ENCODE measurements at places on chromosomes 16 and 17. TPM values are rescaled to one million over a fixed set of nuclear protein-coding genes. Genes with fewer than 3 reads are reported as not detected.

ABAT gene
- total RNA-seq, result 29.9 TPM

KRT9 gene
- total RNA-seq, result not detected

MYL11 gene
- total RNA-seq, result 2.9 TPM

CCDC40 gene
- total RNA-seq, result 12.4 TPM

KRT222 gene
- 3.6 TPM for total RNA-seq

ATAD5 gene
- 3.0 TPM for total RNA-seq

CD300LB gene
- 0.49 TPM for total RNA-seq

IL17C gene
- total RNA-seq, result not detected

PIMREG gene
- total RNA-seq, result 0.42 TPM

CTRL gene
- total RNA-seq, result 2.1 TPM

TNK1 gene
- 12.3 TPM for total RNA-seq

KRTAP3-1 gene
- not detected for total RNA-seq

MT1A gene
- total RNA-seq, result 22.3 TPM

CES1 gene
- total RNA-seq, result 56.8 TPM

GRCh38 chr17:47686664-47687327 lies 7.2 kb upstream of the TBKBP1 start:
- no peak for DNase-seq

DNA sequence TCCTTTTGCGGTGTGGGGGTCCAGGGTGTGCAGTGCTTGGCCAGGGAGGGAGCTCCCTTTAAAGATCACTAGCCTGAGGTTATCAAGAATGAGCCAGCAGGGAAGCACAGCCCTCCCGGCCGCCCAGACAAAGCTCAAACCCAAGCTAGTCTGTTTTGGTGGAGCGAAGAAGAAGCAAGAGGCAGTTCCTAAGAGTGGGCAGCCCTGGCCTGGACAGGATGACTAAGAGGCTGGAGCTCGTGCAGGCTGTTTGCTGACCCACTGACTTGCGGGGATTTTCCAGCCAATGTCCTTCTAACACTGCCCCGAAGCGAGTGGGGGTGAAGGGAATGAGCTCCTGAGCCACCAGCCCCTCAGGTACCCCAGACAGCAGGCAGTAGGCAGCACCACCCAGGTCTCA lies 134.4 kb downstream of the COPRS start:
- no peak for DNase-seq

GRCh38 chr16:26261621-26262020 lies 569.9 kb downstream of the HS3ST4 start:
- no peak for DNase-seq

GRCh38 chr17:55735731-55736405 lies 13.2 kb upstream of the TMEM100 start:
- DNase-seq, result no peak

GRCh38 chr17:78252701-78253635 lies 21.5 kb downstream of the TMEM235 start:
- no peak for DNase-seq

DNA sequence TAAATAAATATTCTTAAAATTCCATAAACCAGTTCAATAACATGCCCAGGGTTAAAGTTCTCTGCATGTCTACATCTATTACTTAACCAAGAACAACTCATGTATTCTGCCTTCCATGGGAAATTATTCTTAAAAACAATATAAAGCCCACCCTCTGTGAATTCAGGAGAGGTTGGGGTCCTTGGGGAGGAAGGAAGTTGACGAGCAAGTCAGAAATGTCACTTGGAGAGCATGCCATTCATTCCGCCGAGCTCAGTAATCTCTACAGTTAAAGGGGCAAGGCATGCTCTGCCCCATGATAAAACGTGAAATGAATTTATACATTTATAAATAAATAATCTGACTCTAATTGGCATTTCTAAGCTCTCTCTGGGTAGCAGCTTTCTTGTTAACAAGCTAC lies 405.1 kb downstream of the TOX3 start:
- no peak for DNase-seq

- peak; percentile 93 for DNase-seq
These were observed 1.3 kb downstream of the MAZ start for GRCh38 chr16:29807426-29808218.

- DNase-seq, result no peak
These were observed 720 bp downstream of the METRN start for GRCh38 chr16:715477-716199.

DNA sequence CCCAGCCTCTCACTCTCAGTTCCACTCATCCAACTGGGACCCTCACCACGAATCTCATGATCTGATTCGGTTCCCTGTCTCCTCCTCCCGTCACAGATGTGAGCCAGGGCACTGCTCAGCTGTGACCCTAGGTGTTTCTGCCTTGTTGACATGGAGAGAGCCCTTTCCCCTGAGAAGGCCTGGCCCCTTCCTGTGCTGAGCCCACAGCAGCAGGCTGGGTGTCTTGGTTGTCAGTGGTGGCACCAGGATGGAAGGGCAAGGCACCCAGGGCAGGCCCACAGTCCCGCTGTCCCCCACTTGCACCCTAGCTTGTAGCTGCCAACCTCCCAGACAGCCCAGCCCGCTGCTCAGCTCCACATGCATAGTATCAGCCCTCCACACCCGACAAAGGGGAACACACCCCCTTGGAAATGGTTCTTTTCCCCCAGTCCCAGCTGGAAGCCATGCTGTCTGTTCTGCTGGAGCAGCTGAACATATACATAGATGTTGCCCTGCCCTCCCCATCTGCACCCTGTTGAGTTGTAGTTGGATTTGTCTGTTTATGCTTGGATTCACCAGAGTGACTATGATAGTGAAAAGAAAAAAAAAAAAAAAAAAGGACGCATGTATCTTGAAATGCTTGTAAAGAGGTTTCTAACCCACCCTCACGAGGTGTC lies 26.6 kb downstream of the STH start:
- DNase-seq, result no peak

- no peak for DNase-seq
These were observed 292.4 kb upstream of the FOXF1 start for GRCh38 chr16:86217891-86218270.

DNA sequence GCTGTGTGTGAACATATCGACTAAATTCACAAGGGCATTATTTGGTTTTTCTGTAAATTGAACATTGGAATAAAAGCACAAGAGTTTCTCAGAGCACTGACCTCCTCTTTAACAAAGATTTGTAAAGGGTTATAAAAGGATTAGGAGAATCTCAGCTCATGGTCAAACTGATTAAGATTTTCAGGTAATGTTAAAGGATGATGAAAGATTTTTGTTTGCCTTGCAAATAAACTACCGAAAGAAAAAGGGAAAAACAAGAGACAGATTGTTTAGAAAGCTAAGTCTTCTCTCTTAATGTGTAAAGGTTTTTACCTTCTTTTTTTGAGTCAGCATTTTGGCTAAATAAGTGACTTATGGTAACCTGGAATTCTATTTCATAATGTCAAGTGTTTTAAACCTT lies 47.6 kb upstream of the MED9 start:
- no peak for DNase-seq

- DNase-seq, result peak; percentile 91
These were observed 4.3 kb downstream of the CAMKK1 start for GRCh38 chr17:3888343-3889171.

GRCh38 chr17:12046786-12047185 lies 26.1 kb downstream of the MAP2K4 start:
- DNase-seq, result no peak

- DNase-seq, result no peak
These were observed 2.9 kb upstream of the GSDMB start for GRCh38 chr17:39921323-39921722.

DNA sequence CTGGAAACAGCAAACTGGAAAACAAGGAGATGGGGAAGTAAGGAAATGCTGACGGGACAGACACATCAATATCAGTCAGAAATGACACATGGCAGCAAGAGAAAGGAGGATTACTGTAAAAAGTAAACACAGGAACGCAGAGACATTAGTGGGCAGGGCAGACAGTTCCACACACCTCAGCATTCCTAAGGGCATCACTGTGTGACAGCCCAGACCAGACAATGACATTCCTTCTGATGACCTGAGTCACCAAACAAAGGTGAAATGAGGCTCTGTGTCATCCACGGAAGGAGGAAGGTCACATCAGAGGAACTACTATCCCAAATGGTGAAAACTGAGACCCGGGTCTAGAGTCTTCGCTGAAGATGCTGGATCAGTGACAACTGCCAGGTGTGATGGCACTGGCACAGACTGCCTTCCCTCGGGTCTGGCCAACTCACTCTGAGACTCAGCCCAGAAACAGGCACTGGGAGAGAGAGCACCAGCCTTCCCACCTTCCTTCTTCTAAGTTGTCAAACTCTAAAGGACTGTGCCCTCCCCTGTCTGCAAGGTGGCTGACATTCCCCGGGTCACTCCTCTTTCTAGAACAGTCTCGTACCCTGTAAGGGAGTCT lies 36.7 kb downstream of the TK2 start:
- no peak for DNase-seq

- DNase-seq, result no peak
These were observed 121.8 kb upstream of the NOG start for GRCh38 chr17:56471696-56472095.

GRCh38 chr17:60390186-60390585 lies 1.7 kb downstream of the USP32 start:
- DNase-seq, result no peak

DNA sequence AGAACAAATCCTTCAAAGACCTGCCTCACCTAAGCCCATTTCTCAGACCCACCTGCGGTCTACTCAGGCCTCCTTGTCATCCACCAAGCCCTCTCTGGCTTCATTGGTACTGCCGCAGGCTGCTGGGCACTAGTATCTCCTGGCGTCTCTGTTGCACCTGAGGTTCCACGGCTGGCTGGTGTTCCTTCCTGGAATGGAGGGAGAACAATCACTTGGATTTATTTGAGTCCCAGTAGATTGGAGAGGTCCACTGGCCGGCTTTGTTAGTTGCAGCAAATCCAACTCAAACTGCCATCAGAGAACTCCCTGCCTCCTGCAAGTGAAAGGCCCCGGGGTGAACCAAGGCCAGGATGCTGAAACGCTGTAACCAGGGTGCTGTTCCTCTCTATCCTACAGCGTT lies 15.3 kb downstream of the MIS12 start:
- no peak for DNase-seq

DNA sequence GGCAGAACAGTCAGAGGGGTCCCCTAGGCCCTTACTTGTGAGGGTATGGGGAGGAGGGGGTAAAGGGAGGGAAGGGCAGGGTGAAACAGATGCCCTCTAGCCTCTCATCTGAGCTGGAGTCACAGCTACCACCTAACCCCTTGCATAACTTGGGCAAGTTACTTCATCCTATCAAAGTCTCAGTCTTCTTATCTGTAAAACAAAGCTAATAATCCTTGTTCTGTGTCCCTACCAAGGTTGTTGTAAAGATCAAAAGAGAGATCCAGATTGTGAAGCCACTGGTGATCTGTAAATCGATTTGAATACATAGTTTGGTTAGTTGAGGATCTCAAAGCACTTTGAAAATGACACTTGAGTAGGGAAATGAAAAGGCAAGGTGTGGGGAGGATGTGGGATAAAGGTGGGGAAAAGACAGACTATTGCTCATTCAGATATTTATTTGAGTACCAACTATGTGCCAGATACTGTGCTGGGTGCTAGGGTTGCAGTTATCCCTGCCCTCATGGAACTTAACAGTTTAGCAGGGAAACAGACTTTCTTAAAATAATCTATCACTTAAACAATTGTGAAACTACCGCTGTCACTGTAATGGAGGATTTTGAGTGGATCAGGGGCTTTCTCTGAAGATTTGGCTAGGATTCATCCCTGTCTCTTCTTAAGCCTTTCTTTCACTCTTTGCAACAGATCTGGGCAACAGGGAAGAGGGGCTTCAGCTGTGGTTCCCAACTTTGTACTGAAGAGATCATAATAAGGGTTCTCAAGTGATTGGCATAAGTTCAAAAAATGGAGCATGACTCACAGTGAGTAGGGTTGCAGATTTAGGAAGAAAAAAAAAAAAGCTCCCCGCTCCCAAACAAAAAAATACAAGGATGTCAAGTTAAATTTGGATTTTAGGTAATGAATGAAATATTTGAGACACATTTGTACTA lies 3.0 kb downstream of the HEATR9 start:
- no peak for DNase-seq

- no peak for DNase-seq
These were observed 745 bp upstream of the ABCC1 start for GRCh38 chr16:15948532-15949209.

GRCh38 chr16:13342675-13343074 lies 441.3 kb downstream of the SHISA9 start:
- DNase-seq, result no peak

GRCh38 chr17:77507111-77507885 lies 366.5 kb downstream of the SEC14L1 start:
- no peak for DNase-seq

GRCh38 chr16:86727131-86727530 lies 148.8 kb downstream of the FOXL1 start:
- DNase-seq, result no peak

GRCh38 chr16:71867939-71868338 lies 16.0 kb downstream of the ZNF821 start:
- DNase-seq, result no peak

GRCh38 chr17:50210240-50211225 lies 9.1 kb upstream of the COL1A1 start:
- DNase-seq, result peak; percentile 81

GRCh38 chr17:61139219-61139618 lies 260.4 kb upstream of the TBX2 start:
- DNase-seq, result peak; percentile 48

GRCh38 chr17:35089586-35090296 lies 26.2 kb upstream of the RFFL start:
- DNase-seq, result no peak
